ENCODE measurements at places on chromosomes 3 and 15.
A peak's percentile ranks its signal among the peaks of the same experiment; 100 is the strongest.

GRCh38 chr3:73667889-73668288, 43.1 kb upstream of the PDZRN3 start:
- no peak for DNase-seq

DNA sequence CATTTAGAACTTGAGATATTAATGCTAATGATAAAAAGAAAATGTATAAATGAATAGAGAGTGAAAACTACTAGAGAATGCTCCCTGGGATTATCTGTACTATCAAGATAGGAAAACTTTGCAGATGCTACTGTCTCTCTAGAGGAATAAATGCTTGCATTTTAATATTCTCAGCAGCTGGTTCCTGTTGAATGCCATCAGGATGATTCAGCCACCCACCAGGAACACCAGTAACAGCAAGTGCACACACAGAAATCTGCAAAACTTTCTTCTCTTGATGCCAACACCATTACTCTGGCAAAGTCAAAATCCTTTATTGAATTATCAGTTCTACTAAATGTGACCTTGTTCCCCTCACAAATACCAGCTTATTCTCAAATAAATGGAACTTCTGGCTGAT, 148.4 kb downstream of the TIGIT start:
- no peak for DNase-seq

DNA sequence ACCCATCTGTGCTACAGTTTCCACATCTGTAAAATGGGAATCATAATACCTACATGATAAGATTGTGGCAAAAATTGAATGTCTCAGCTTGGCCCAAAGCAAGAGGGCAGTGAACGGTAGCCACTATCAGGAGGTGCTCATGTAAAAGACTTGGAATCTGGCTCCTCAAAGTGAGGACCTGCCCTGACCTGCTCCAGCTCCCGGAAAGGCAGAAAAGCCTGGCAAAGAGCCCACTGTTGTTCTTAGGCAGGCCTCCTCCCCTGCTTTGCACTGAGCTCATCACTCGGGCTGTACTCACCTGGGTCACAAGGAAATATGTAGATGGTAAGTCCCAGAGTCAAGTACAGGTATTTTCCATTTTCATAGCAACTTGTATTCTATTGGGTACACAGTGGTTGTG, 250.7 kb upstream of the TBL1XR1 start:
- DNase-seq = no peak

DNA sequence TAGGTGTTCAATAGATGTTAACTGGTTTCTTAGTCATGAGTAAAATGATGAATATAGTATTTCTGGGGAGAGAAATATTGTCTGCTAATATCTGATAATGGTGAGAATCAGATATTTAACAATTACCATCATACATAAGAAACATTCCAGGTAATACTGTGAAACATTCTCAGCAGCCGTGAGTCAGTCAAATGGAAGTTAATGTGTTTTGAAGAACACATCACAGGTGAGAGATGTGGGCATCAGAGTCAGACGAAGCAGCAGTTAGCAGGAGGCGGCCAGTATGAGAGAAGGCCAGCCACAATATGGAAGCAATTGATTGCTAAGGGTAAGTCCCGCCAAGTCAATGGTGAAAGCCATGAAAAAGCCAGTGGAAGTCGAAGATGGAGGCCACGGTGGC, 1035.9 kb downstream of the TUSC7 start:
- DNase-seq = no peak

DNA sequence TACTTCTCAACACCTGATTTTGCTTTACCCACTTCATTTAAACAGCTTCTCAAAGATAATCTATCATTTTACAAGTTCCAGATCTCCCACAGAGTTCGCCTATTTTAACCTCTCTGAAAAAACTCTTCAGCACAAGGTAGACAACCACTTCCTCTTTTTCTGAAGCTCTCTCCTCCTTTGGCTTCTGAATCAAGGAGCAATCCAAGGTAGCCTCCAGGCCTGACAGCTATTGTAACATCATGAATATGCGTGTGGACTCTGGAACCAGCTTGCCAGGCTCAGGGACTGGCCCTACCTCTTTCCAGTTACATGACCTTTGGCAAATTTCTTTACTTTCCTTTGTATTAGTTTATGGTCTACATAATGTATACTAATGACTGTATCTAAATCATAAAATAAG, 405.9 kb upstream of the ZNF385D start:
- DNase-seq = no peak

DNA sequence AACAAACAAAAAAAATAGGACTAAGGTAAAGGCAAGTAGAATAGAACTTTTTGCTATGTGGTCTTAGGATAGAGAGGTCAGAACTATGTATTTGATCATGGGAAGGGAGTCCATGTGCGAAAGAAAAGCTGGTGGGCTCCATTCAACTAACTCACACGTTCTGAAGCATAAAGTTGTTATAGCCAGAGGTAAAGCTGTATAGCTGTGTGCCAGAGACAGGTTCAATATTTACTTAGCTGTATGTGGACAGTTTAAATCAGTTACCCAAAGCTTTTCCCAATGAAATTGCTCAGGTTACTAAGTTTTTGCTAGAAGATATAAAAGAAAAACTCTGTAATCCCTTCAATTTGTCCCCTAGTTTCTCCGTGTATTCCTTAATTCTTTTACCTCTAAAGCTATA, 37.8 kb downstream of the ADGRG7 start:
- no peak for DNase-seq

DNA sequence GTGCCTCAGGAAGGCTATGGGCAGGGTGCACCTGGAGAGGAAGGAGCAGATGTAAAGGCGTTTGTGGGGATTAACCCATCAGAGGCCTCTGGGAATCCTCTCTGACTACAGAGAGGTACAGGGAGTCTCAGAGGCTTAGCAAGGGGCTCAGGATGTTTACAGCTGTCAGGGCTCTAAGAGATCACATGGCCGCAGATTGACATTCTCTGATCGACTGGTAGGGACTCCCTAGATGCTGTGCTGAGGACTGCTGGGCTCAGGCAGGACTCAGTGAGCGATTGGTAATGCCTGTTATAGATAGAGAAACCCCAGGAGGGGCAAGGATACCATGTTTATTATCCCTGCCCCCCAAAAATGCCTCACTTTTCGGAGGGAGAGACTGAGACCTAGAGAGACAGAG, 103.5 kb downstream of the CORO2B start:
- DNase-seq = no peak

DNA sequence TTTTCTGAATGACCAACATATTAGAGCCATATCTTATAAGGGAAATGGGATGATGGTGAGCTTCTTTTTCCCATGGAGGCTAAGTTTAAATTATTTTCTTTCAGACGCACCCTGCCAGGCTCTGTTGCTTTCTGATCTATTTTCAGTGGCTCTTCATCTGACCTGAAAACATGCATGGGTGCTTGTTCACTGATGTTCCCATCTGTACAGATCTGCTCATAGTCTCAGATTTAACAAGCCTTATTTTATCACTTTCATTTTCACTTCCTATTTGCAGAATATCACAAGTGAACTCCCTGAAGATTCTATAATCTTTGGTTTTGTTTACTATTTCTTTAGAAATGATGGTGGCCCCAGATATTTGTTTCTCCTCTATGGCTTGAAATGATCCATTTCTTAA, 31.1 kb upstream of the SUCLG2 start:
- no peak for DNase-seq

GRCh38 chr3:39112535-39112934, 5.1 kb downstream of the TTC21A start:
- no peak for DNase-seq

- DNase-seq = no peak
These were observed 207.9 kb upstream of the COL8A1 start for GRCh38 chr3:99430348-99431134.

DNA sequence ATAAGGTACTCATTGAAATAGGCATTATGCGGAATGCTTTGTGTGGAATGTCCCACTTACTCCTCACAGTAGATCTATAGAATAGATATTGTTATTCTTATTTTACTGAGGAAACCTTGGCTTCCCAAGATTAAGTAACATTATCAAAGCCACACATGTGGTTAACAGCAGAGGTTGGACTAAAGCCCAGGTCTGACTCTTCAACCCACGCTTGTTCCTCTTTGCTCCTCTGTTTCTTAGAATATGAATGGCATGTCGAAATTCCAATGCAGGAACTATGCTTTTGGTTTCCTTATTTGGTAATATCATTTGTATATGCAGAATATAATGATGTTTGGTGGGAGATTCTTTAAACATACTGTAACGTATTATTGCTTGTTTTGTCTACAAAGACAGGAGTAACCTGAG, 818.8 kb upstream of the LMCD1 start:
- peak; percentile 59 for DNase-seq

- DNase-seq = no peak
These were observed 31.7 kb downstream of the PLSCR4 start for GRCh38 chr3:146218880-146219866.

- no peak for DNase-seq
These were observed at the start of gene SNX22 for GRCh38 chr15:64151727-64152506. Gene SNX22, plus strand, starts transcription at chr15:64151731. Its CDS starts 45 bp downstream, at chr15:64151776.

DNA sequence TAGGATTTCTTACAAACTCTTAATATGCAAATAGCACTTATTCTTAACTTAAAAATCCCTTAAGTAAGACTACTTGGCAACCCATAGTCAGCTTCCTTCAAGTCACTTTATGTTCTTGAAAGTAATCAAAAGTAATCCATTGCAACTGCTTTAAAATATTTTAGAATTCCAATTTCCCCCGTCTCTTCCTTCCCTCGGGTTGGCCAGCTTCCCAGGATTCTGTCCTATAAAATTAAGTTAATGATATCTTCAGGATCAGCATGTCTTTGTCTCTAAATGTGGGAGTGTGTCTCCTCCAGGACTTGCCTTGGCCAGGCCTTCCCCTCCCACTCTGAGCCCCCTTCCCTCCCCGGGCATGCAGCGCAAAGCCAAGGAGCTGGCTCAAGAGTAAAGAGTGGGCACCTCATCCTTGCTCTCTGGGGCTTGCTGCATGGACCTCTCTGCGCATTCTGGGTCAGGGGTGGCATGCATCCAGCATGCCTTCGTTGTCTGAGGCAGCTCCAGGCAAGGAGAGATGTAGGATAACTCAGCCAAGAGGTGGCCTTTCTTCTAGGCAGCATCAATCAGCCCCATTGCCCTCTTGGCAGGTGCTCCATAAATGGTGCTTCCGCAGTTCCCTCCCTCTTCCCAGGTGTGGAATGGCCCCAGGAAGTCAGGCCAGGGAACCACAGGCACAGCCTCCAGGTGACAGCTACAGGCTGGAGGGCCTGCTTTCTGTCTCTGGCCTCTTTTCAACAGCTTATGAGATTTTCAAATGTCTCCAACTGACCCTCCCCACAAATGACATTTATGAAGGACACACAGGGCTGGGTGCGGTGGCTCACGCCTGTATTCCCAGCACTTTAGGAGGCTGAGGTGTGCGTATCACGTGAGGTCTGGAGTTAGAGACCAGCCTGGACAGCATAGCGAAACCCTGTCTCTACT, 108.7 kb upstream of the ALDH1A3 start:
- DNase-seq = no peak

DNA sequence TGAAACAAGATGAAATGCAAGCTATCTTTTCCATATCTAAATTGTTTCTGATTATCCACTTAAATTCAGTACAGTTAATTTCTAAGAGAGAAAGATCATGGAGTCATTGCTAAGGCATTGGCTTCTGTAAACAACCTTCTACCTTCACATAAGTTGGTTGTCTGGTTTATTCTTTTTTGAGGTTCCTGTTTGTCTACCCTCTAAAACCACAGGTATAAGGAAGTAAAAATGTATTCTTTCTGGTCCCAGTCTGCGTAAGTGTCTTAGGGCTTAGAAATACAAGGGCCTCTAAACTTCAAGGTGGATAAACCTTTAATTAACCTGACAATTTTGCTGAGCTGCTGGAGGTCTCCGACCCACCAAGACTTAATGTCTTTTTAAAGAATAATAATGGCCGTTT, 3.6 kb upstream of the ATOSA start:
- no peak for DNase-seq

- no peak for DNase-seq
These were observed 74.7 kb downstream of the CRYBG3 start for GRCh38 chr3:97896547-97896946.

- no peak for DNase-seq
These were observed 523.4 kb downstream of the CADM2 start for GRCh38 chr3:85482213-85482490.

GRCh38 chr3:156553705-156554356, 1.1 kb downstream of the SSR3 start:
- no peak for DNase-seq

Data from lower leg skin (tissue), 4 donors.